KBM-7 (cell line): ENCODE measurements at places on chromosomes 16 and 17.

- no peak for DNase-seq
Observed at GRCh38 chr16:684961-685696, 995 bp upstream of the JMJD8 start.

GRCh38 chr16:11572301-11572995 is 14.3 kb downstream of the LITAF start:
- no peak for DNase-seq

DNA sequence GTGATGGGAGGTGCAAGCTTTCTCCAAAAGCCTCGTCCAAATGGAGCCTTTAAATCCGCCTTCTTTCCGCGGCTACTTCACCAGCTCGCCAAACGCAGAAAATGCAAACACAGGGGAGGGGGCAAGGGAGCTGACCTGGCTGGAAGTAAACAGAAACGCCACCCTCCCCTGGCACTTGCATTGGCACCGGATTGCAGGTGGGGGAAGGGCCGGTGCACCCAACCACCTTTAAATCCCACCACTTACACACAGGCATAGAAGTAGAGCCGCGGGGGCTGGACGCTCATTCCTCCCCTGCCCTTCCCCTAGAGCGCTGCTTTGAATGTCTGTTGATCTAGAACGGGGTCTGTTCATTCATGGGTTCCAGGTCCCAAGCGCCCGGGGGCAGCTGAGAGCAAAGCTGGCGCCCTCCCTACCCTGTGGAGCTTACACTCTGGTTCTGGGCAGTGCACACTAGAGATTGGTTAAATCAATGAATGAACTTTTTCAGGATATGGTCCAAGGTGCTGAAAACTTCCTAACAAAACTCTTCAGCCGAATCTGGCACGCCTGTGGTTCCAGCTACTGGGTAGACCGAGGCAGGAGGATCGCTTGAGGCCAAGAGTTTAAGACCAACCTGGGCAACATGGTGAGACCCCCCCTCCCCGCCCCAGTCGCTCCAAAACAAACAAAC is 920 bp upstream of the ZCCHC14 start:
- DNase-seq = no peak

- DNase-seq = no peak
Observed at GRCh38 chr16:79294568-79294967, 306.0 kb downstream of the MAF start.

GRCh38 chr17:10614536-10615155 is 42.5 kb downstream of the MYH3 start:
- DNase-seq = peak; percentile 59

GRCh38 chr17:17839791-17840707 is 3.3 kb upstream of the SREBF1 start:
- DNase-seq = peak; percentile 85

- no peak for DNase-seq
Observed at GRCh38 chr16:651844-652243, 2.7 kb downstream of the WDR90 start.

DNA sequence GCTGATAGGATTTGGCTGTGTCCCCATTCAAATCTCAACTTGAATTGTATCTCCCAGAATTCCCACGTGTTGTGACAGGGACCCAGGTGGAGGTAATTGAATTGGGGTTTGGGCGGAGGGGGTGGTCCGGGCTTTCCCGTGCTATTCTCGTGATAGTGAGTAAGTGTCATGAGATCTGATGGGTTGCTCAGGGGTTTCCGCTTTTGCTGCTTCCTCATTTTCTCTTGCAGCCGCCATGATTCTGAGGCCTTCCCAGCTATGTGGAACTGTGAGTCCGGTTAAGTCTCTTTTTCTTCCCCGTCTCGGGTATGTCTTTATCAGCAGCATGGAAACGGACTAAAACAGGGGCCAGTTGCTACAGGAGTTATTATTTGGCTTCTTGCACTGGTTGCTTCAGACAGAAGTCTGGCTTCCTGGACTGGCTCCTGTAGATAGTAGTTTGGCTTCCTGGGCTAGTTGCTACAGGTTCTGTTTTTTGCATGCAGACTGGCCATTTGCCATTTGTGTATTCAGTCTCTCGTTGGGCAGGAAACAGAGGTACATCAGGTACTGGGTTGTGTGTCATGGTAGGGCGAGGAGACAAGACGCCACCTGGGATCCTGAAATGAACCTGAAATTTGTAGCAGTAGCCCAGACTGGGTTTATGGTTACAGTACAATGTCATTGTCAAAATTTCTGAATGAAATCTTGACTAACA is 32.6 kb downstream of the CNTNAP4 start:
- DNase-seq = no peak

GRCh38 chr17:9677411-9677810 is 32.1 kb downstream of the USP43 start:
- DNase-seq = no peak

DNA sequence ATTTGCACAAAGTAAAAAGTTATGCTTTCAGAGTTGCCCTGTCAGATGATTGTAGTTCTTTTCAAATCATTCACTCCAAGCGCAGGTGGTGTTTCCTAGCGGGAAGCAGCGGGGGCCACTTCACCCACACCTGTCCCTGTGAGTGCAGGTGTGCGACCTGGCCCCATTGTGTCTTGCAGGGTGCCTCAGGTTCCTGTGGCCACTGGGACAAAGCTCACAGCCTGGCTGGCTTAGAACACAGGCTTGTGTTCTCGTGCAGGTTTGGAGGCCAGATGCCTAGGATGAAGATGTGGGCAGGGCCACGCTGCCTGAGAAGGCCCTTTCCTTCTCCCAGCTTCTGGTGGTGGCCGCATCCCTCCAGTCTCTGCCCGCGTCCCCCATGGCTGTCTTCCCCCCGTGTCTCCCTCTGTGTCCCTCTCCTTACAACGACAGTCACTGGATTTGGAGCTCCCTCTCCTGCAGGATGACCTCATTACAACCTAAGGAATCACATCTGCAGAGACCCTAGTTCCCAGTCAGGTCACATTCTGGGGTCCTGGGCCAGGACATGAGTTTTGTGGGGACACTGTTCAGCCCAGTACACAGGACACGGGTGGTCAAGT is 90.5 kb downstream of the NPIPB11 start:
- DNase-seq = no peak

- no peak for DNase-seq
Observed at GRCh38 chr17:51397361-51398127, 137.2 kb downstream of the UTP18 start.

DNA sequence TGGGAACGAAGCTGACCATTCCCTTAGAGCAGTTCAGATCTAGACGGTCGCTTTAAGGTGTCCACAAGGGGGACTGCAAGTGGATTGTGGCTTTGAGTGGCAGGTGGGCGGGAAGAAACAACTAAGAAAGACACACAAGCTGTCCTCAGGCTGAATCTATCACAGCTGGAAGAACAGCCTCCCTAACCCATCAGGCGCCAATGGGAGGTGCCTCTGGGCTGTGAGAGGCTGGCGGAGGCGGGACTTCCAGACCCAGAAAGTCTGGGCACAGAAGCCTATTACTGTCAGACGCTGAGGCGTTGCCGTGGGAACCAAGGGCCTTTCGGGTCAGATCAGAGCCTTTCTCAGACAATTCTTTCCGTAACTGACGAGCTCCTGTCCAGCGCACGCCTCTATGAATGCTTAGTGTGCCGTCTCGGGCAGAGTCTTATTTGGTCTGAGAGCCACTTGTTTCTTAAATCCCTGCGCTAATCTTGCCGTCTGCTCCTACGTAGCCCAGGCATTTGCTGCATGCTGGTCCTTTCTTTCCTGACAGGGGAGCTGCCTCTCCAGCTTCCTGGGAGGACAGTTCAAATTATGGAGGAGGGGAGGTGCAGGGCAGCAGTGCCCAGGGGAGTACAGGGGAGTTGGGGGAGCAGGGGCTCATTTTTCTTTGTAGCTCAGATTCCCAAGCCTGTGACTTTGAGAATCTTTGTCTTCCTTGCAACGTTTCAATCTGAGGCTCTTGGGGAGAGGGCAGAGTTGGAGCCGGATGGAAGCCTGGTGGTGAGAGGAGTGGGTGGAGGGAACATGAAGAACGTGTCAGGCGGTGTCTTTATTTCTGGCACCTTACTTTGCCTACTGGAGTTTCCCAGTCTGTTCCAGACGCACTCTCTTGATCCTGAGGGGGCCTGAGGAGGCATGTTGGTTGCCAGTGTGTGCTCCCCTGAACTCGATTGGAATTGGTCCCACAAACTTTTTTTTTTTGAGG is 618.7 kb downstream of the KCNJ18 start:
- no peak for DNase-seq

DNA sequence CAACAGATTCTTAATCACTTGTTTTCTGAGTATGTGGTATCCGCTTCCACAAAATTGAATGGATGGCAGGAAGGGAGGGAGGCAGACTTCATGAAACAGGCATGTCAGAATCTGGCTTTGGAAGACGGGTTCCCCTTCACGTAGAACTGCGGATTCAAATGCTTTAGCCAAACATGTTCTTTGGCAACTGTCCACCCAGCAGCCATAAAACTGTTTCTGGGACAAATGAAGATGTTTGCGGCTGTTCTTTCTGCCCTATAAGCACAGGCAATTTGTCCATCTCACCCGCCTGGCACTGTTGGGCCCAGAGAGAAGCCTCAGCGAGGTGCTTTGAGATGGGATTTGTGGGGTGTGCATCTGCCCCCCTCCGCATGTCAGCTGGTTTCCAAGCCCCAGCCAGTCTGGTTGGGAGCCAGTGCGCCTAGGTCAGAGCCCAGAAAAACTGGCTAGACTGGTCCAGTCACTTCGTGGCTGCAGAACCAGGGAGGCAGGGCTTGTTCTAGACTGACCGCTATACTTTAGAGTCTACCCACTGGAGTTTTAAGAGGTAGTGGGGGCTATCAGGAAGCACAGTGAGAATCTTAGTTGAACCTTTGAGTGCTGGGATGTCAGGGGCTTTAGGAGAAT is 6.3 kb downstream of the CRHR1 start:
- DNase-seq = no peak

GRCh38 chr16:15899538-15900100 is 11.2 kb upstream of the CEP20 start:
- DNase-seq = peak; percentile 41

GRCh38 chr16:27829975-27830374 is 233.5 kb downstream of the GSG1L start:
- DNase-seq = no peak

DNA sequence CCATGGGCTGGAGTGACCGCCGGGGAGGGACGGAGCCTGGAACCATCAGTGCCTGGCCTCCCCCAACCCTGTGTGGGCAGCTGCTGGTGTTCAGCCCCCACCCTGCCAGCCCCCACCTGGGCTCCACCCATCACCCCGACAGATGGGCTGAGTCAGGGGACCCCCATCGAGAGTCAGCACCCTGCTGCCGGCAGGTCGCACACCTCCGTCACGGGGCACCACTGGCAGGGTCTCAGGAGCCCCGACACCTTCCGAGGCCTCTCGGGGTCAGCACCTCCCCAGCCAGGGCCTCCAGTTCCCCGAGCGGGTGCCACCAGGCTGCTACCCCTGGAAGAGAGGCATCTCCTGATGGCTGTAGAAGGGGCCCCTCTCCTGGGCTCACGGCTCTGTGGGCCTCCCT is 38.3 kb upstream of the ACSF3 start:
- DNase-seq = no peak

- DNase-seq = no peak
Observed at GRCh38 chr16:75965504-75966374, 239.4 kb upstream of the CPHXL start.

DNA sequence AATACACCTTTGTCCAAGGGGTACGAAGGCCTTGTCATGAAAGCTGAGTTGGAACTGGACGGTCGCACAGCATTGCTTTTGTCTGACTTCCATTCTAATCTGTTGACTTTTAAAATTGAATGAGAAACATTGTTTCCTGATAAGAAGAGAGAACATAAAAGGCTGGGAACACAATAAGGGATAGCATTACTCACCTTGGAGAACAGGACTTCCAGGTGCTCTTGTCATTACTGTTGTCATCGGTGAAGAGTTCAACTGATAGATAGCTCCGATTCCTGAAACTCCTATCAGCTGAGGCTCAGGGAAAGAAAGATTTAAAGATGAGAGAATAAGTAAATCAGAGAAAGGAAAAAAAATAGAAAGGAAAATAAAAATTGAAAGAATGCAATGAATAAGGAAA is 351.1 kb downstream of the KCNJ2 start:
- no peak for DNase-seq

GRCh38 chr17:62761884-62762283 is 46.2 kb downstream of the MARCHF10 start:
- no peak for DNase-seq

DNA sequence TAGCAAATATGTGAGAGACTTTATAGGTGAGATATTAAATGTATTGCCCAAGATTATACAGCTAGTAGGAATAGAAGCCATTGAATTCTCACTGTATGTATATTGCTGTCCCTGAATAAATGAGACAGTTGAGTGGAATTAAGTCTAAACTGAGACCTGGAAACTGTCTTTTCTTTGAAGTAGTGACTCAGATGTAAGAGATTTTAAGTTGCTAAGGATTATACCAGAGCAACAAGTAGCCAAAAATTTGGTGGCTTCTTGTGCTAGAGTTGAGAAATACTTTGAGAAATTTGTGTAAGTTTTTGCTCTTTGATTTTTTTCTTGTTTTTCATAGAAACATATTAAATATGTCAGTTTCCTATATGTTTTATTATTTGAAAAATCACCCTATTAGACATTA is 58.7 kb downstream of the TANC2 start:
- DNase-seq = no peak

DNA sequence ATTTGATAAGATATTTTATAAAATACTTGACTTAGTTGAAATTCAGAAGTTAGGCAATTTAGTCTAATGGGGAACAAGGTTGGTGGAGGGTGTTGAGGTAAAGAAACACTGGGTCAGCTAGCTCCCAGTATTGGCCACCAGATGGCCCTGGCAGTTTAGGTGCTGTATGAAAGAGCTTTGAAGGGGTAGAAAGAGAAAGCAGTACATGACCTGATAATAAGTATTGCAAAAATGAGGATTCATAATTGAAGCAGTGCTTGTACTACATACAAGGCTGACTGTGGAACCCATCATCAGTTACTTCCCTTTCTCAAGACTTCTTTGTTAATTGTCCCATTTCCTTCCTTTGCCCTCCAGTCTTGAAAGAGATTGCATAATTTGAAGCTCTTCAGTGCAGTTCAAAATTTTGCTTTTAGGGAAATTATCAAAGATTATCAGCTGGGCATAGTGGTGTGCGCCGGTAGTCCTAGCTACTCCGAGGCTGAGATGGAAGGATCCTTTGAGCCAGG is 29.4 kb downstream of the TANC2 start:
- peak; percentile 88 for DNase-seq

DNA sequence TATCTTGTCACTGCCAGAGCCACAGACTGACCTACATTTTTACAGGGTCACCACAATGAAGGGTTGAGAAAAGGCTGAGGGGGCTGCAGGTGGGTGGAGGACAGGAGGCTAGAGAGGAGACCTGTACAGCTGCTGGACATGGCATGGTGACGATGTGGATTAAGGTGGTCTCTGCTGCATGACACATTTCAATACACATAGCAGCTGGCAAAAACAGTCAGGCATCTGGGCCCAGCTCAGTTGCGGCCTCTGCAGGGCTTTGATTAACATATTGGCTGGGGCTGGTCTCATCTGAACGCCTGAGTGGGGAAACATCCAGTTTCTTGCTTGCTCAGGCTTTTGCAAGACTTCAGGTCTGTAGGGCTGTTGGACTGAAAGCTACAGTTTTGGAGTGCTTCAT is 265.4 kb upstream of the FOXF1 start:
- no peak for DNase-seq

- DNase-seq = no peak
Observed at GRCh38 chr16:53881371-53881770, 177.4 kb downstream of the FTO start.
